Lung (tissue), 17 donors: ENCODE measurements at places on chromosomes 6 and 20. TPM values are rescaled to one million over a fixed set of nuclear protein-coding genes. Genes with fewer than 3 reads are reported as not detected.

Gene MCHR2
- total RNA-seq: not detected

Gene HLA-DOB
- 1.4 TPM for total RNA-seq

Gene GABRR1
- total RNA-seq: not detected

Gene COL9A3
- total RNA-seq: 0.55 TPM

Gene TFAP2A
- total RNA-seq: 2.7 TPM

Gene OSTM1
- total RNA-seq: 18.1 TPM

Gene DLK2
- total RNA-seq: 1.4 TPM
